Omental fat pad (tissue), 4 donors: ENCODE measurements at places on chromosomes 5 and 9. TPM values are rescaled to one million over a fixed set of nuclear protein-coding genes. Genes with fewer than 3 reads are reported as not detected.

DNA sequence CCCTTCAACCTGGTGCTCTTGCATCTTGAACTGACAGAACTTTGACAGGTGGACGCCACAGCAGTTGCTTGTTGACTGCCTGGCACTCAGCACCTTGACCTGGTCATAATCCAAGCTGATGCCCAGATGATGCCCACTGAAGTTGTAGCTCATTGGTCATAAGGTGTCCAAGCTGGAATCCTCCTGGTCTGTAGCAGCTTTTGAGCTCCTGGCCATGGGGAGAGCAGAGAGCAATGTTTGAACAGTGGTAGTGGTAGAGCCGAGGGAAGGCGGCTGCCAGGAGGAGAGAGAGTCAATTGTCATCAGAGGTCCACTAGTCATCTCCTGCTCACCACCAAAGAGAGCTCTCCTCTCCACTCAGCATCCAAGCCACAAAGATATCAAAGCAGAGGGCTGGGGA lies 23.3 kb downstream of the CSF2 start:
- DNase-seq: no peak

DNA sequence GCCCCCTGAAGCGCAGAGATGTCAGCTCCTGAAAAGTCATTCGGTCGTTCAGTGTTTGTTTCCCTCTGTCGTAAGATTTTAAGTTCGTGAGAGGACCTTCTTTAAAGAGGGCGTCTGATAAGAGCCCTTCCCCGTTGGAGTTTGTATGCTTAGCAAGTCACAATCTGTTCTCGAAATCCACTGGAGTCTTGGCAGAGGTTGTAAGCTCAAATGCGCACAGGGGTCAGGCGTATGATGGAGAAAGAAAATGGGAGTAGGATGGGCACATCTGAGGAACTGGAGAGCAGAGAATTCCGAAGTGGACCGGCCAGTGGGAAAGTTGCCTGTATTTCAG lies 710 bp downstream of the HSD17B4 start:
- no peak for DNase-seq

DNA sequence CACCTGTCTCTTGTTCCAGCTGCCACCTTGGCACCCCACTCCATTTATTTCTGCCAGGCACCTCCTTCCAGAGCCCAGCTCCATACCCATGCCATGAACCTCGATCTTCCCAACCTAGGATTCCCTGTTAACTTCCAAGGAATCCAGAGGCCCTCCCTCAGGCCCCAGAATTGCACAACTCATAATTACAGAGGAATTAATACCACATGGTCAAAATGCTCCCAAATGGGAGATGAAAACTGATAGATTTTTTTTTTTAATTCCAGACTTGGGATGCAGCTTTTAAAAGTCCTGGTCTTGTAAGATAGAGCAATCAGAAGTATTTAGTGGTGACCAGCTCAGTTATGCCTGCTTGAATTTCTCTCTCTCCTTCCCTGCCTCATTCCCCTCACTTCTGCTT lies 96.2 kb upstream of the CCDC112 start:
- no peak for DNase-seq

GRCh38 chr9:133048595-133048994 lies 13.2 kb upstream of the CEL start:
- no peak for DNase-seq

GRCh38 chr5:144134194-144134826 lies 36.1 kb downstream of the YIPF5 start:
- no peak for DNase-seq

- DNase-seq: no peak
These were observed 35.6 kb downstream of the ERAP1 start for GRCh38 chr5:96772111-96772510.

The DND1 gene
- 1.7 TPM for total RNA-seq

DNA sequence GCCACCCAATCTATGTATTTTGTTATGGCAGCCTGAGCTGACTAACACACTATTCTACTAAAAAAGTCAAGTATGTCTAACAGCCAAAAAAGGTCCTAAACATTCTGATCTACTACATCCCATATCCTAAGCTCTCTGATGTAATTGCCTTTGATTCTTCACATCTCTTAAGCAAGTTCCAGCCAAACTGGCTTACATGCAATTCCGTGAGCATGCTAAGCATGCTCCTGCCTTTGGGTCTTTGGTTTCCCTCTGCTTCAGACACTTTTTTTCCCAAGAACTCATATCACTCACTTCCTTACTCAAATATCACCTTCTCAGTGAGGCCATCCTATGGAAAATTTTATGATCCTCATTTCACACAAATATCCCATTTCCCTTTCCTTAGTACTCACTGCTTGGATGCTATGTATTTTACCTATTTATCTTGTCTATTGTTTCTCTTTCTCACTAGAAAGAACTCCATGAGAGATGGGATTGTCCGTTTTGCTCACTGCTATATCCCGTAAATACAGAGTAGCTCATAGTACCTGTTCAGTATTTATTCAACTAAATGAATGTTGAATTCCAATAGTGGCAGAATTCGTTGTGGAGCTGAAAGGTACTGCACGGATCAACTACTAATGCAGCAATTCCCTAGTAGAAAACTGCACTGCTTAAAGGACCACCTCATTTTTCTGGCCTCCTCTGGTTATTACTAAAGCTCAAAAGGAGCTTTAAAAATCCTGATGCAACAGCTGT lies 2.3 kb upstream of the SLC12A2 start:
- no peak for DNase-seq

DNA sequence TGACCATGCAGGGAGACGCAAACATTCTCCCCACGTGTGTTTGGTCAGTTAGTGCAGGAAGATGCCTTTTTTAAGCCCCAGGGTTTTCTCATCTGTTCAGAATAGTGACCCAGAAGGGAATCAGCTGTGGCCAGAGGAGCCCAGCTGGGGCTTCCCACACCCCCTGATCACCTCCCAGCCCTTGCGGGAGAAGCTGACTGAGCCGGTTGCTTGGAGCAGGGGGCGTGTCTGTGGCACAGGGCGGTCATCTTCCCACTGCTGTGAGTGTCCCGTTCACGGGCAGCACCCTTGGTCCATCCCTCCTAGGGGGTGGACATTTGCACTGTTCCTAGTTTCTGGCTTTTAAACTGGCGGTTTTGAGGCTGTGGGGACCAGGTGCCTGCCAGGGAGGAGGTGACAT lies 69.7 kb downstream of the NEK6 start:
- no peak for DNase-seq

DNA sequence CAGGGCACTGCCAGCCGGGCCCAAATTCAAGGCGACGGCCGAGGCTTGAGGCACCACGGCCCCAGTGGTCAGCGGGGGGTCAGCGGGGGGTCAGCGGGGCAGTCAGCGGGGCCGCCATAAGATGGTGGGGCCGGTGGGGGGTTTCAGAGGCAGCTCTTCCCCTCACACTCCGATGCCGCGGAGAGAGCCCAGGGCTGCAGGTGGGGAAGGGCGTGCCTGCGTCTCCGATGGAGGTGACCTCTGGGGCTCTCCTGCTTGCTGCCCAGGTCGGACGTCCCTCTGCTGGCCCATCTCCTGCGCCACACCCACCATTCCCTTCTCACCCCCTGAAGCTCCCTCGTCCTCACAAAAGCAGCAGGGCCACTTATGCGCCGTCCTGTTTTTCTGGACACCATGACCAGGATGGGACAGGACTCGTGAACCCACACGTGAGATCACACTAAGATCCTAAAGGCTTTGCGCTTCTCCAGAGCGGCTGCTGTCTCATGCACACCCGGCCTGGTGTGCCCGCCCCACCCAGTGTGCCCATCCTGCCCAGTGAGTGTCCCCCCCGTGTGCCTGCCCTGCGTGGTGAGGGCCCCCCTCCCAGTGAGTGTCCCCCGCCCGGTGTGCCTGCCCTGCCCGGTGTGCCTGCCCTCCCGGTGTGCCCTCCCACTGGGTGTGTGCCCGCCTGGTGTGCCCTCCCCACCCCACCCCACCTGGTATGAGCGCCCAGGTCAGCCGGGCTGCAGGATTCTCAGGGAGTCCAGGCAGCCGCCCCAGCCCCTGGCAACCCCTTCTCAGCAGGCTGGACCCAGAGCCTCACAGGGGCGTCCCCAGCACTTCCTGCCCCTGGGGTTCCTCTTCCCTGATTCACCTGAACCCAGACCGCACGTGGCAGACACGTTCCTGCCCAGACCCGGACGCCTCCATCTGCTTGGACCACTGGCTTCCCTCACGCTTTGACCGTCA lies 48.7 kb upstream of the NKD2 start:
- DNase-seq: no peak

- no peak for DNase-seq
These were observed 29.9 kb downstream of the MAT2B start for GRCh38 chr5:163535290-163535689.

DNA sequence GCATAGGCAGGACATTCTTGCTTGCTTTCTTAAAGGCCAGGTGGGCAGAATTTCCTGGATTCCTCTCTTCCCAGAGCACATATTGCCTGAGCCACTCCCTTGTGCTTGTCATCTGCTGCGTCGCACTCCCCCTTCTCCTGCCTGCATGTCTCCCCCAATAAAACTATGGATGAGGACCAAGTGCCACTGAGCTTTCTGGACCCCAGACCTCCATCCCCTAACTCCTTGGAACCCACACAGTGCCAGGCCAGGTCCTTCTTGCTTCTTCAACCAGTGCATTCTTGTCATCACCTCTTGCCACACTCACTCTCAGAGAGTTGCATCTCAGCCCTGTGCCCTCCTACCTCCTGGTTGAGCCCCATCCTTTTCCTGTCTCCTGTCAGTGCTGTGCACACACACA lies 157.9 kb upstream of the PANK3 start:
- DNase-seq: no peak
